ENCODE measurements at places on chromosomes 5 and 9.

DNA sequence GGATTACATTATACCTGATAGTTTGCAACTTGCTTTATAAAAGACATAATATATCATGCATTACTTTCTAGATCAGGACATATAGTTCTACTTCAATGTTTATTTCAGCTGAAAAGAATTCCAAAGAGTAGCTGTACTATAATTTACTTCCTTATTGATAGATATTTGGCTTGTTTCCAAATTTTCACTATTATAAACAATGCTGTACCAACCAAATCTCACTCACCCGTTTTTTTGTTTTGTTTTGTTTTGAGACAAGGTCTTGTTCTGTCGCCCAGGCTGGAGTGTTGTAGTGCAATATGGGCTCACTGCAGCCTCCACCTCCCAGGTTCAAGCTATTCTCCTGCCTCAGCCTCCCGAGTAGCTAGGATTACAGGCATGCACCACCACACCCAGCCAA, 132.7 kb downstream of the GNAQ start:
- DNase-seq = no peak

DNA sequence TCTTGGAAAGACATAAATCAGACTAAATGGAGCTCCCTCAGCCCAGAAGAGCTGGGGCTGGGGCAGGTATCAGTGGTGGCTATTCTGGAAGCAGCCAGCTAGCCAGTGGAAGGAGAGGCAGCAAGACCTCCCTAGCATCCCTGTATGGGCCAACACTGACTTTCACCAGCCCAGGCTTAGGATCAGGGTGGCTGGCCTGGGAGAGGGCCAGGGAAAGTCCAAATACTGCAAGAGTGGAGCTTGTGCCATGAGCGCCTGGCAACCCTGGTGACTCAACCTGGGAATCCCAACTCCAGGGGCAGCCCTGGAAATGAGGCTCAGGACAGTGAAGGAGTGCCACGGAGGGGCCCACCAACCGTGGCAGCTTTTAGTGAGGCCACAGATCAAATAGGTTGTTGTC, 7.6 kb upstream of the IRF1 start:
- DNase-seq = no peak

DNA sequence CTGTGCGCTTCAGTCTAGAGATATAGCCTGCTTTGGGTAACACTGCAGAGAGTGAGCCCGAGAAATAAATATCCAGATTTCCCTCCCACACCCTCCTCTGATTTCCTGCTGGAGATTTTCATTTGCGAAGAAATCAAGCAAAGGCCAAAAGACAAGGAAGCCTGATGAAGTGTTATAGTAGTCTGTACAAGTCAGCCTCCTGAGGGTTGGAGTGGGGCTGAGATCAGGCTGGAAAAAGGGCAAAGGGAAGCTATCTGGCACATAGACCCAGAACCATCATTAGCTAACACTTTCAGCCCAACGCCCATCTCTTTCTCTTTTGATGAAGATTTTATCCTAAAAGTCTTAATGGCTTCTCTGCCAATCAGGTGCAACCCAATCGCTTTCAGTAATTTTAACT, 154.6 kb upstream of the SLC44A1 start:
- no peak for DNase-seq

GRCh38 chr5:175124251-175124813, 319.6 kb downstream of the DRD1 start:
- no peak for DNase-seq

GRCh38 chr9:91751922-91752321, 198.1 kb downstream of the ROR2 start:
- DNase-seq = no peak

DNA sequence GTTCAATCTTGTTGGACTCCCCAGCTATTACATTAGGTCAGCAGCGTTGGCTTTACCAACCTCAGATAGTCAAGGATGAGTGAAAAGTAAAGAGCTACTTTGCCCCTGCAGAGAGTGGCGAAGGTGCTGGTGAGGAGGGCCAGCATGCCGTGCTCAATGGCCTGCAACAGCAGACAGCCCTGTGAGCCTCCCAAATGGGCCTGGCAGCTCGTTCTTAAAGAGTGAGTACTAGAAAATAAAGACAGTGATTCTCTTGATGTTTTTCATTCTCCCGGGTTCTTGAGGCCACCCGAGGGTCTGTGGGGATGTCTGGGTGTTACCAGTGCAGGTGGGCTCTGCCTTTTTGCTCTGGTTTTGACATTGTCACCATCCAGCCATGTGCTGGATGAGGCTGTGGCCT, 16.2 kb downstream of the GADD45G start:
- no peak for DNase-seq

DNA sequence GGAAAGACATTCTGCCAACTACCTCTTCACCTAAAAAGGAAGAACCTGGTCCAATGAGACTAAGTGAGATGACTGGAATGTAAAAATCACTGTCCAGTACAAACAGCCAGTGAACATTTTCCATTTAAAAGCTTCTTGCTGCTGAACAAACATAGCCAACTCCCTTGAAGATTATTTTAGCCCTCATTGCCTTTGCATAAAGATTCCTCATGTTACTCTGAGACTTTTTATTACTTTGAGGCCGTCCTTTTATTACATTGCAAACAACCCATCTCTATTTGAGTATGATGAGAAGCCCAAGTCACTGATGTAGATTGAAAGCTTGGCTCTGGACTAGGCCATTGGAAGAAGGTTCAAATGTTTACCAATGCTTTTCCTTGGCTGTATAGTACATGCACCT, 649.8 kb downstream of the CETN3 start:
- DNase-seq = no peak

DNA sequence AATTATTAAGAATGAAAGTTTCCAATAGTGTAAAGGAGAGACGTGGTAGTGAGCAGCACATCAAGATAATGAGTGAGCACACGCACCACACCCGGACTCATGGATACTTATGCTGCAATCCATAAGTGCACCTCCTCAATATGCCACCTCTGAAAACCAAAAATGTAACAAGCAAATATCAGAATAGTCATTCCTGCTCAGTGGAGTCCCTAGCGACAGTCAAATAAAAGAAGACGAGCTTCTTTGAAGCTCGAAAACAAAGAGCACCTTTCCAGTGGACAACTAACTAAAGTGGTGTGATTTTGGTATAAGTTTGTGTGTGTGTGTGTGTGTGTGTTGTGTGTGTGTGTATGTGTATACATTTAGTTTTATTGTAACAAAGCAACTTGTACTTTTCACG, 241.3 kb downstream of the DEPDC1B start:
- DNase-seq = no peak

GRCh38 chr5:158026304-158027031, 167.5 kb upstream of the CLINT1 start:
- DNase-seq = no peak

GRCh38 chr5:172683645-172684471, 42.8 kb downstream of the NEURL1B start:
- DNase-seq = peak; percentile 75

- DNase-seq = no peak
These were observed 209.3 kb downstream of the ROR2 start for GRCh38 chr9:91740701-91741100.

DNA sequence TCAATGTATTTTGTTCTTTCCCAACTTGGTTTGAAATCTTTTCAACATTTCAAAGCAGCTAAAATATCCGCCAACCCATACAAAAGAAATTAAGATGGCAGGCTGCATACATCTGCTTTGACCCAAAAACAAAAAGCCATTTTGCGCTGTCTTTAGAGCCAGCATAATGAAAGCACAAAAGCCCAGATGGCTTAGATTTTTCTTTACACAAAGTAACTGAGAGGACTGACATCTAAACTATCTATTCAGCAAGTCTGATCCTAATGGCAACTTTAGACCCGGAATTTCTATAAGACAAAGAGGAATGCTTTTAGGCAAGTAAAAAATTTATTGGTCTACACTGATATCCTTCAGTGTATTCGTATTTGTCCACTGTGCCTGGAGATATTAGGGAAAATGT, 86.3 kb downstream of the MYO10 start:
- DNase-seq = no peak

GRCh38 chr5:57613741-57614140, 131.1 kb upstream of the ACTBL2 start:
- DNase-seq = no peak

- no peak for DNase-seq
These were observed 1.7 kb upstream of the SPINK6 start for GRCh38 chr5:148201151-148201550.

DNA sequence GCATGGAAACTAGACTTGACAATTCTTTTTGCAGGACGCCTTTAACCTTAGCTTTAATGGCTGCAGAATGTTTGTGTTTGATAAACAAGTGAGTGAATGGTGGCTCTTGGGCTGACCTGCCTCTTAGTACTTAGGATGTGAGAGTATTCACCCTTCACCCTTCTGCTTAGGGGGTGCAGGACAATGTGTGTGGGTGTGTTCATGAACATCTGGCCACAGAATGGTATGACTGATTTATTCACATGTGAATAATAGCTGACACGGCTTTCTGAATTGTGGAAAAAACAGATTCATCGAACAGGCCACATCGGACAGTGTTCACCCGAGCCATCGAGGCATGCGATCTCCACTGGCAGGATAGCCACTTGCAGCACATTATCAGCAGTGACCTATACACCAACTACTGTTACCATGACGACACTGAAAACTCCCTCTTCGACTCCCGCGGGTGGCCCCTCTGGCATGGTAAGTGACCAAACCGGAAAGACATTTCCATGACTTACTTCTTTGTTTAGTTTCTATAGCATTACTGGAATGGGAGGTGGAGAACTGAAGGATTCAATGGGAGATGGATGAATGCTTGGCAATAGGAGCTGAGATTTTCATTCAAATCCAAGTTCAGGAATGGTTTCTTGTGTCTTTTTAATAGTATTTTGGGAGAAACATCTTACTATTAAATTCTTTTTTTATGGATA, 193.6 kb downstream of the ZSWIM6 start:
- peak; percentile 7 for DNase-seq

DNA sequence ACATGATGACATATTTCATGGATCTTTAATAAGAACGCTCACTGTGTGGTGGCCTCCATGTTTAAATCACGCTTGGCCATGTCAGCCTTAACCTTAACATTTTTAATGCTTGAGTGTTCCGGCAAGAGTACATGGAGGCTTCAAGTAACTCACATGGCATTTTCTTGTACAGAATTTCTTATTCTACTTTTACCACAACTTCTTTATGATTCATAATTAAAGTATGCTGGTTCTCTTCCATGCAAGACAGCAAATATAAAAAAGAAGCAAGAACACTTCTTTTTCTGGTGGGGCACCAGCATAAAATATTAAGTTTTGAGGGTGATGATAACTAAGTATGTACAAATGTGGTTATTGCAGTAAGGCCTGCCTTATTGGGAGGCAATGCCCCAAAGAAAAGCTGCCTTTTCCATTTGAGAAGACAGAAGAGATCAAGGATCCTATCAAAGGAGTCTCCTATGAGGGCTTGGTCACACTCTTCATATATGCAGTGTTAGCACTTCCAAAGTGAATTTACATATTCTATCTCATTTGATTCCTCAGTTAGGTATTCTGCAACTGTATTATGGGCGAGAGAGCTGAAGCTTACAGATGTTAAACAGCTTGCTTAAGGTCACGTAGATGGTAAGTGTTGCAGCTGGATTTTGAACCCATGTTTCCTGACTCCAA, 382.7 kb upstream of the MEF2C start:
- DNase-seq = no peak

DNA sequence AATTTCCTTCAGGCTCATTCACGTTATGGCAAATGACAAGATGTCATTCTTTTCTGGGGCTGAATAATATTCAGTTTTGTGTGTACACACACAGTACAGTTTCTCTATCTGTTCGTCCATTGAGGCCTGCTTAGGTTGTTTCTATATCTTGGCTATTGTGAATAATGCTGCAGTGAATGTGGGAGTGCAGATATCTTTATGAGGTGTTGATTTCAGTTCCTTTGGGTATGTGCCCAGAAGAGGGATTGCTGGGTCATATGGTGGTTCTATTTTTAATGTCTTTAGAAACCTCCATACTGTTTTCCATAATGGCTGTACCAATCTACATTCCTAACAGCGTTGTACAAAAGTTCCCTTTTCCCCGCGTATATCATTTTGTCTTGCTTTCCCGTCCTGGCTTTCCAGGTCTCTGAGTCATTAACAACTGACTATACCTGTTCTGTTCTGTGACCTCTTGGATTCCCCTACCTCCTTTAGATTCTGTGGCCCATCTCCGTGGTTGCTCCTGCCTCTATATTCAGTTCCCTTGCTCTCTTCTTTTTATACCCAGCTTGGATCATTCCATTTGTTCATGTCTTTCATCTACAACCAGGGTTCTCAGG, 6.8 kb downstream of the SNX30 start:
- DNase-seq = no peak

GRCh38 chr9:72292874-72293607, 72.0 kb downstream of the ZFAND5 start:
- DNase-seq = no peak

- DNase-seq = no peak
These were observed 45.2 kb downstream of the CYSTM1 start for GRCh38 chr5:140220032-140220697.

GRCh38 chr9:99693888-99694287, 127.8 kb upstream of the NR4A3 start:
- DNase-seq = no peak

GRCh38 chr9:21154018-21154608, 12.3 kb downstream of the IFNA21 start:
- peak; percentile 7 for DNase-seq

DNA sequence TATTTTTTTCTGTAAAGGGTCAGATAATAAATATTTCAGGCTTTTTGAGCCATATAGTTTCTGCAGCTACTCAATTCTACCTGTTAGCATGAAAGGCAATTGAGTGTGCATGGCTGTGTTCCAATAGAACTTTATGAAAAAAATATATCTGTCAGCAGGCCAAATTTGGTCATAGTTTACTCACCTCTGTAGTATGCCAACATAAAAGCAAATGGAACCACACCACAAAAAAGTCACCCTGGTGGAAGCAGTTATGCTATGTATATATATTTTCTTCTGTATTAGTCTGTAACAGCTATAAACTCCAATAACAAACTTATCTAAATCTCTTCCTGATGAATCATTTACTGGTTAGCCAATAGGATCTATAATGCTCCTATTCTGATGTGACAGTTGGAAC, 3.4 kb downstream of the SLC38A9 start:
- no peak for DNase-seq

- no peak for DNase-seq
These were observed 509.3 kb upstream of the CTNND2 start for GRCh38 chr5:12413585-12413984.

GRCh38 chr5:102737805-102738469, 17.2 kb upstream of the PAM start:
- no peak for DNase-seq

DNA sequence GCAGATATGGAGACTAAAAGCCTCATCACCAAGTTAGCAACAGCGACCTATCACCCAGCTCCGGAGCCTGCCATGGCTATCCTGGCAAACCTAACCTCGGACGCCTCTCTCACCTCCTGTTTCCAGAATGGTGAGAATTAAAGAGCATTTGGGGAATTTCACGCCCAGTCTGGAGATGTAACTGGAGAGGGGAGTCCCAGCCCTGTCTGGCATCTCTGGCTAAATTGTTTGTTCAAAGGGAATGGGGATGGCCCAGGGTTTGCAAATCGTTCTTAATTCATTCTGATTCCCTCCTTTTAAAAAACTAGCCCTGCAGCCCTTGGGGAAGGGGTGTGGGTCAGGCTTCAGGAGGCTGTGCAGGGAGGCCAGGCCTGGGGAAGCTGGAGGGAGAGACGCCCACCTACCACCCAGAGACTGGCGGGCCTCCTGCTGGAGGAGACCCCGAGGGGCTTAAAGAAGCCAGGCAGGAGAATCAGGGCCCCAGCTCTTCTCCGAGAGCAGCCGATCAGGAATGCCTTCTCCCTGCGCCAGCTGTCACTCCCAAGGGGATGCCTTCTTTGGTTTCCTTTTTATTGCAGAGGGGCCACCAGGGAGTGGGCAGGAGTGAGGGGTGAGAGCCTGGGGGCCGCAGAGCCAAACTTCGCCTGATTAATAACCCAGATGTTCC, 964 bp upstream of the COL5A1 start:
- peak; percentile 55 for DNase-seq

All from nephron progenitor cell (in vitro differentiated cells).